ENCODE measurements at places on chromosomes 5 and 9. TPM values are rescaled to one million over a fixed set of nuclear protein-coding genes. Genes with fewer than 3 reads are reported as not detected.

DNA sequence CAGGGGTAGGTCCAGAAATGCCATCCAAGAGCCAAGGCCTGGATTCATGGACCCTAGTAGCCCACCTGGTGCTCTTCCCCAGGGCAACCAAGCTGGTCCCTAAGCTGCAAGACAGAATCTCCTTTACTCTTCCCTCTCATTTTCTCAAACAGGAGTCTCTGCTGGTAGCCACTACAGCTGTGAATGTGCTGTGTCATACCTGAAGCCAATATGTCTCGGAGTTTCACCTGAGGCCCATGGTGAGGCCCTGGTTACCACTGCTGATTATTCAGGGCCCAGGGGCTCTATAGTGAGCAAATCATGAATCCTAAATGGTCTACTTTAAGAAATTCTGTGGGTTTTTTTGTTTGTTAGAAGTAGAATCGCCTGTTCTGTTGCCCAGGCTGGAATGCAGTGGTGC, 15.9 kb downstream of the CDK7 start:
- DNase-seq, result no peak

GRCh38 chr5:85512896-85513295, 1104.8 kb upstream of the COX7C start:
- DNase-seq, result no peak

Gene FOXI1
- not detected for total RNA-seq

DNA sequence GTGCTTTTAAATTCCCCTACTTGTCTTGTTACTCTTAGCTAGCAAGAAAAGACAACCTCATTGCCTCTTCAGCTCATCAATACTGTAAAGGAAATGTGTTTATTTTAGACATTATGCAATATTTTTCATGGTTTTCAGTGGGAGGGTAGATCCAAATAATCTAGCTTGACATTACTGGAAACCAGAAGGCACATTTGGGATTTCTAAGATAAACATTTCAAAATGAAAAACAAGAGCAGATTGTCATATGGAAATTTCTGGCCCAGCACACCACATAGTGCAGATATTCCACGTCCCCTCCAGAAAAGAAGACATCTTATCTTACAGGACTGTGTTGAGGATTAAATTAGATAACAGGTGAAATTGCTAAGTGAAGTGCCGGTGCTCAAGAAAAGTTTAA, 296.9 kb downstream of the MSX2 start:
- no peak for DNase-seq

DNA sequence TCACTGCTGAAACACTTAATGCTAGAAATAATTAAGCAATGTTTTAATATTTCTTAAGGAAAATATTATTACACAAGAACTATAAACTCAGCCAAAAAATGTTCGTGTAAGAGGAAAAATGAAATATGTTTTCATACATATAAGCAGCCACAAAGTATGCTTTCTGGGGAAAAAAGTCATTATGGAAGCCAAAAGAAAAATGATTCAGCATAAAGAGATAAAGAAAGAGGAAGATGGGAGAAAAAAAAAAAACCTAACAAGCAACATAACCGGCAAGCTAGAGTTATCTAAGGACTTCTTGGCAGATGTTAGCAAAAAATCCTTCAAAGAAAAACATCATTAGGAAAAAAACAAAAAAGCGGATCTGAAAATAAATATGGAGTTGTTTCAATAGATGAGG, 179.1 kb downstream of the MUSK start:
- DNase-seq, result no peak

DNA sequence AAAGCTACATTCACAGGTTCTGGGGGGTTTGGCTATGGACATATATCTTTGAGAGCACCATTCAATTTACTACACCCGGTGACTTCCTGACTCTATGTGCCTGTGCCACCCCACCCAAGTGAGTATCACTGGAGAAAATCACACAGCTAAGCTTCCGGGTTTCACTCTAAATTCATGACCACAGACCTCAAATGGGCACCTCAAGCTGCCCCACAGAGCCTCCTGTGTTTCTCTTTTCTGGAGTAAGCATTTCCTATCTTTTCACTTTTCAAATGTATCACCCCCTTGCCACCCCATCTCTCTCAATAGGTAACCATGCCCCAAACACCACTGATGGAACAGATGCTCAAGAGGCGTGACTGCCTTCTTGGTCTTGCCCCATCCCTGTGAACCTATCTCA, 49.2 kb upstream of the NEK6 start:
- DNase-seq, result no peak

Gene CENPK
- total RNA-seq, result 81.0 TPM

Gene MYOZ3
- total RNA-seq, result 0.51 TPM

DNA sequence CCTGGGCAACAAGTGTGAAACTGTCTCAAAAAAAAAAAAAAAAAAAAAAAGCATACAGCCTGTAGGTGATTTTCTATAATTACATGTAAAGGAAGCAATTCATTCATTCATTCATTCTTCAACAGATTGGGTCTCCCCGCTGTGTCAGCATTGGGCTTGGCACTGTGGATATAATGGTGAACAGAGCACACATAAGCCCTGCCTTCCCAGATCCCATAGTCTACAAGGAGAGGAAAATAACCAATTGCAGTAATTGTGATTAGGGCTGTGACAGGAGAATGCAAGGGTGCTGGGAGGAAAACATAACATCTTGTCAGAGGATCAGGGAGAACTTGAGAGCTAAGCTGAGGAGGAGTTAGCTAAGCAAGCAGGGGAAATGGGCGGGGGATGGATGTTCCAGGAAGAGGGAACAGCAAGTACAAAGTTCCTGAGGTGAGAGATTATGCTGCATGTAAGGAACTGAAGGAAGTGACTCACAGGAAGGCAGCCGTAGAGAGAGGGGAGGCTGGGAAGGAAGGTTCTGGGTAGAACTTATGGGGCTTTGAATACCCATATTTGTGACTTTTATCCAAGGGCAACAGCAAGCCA, 24.0 kb upstream of the KLF9 start:
- DNase-seq, result no peak

DNA sequence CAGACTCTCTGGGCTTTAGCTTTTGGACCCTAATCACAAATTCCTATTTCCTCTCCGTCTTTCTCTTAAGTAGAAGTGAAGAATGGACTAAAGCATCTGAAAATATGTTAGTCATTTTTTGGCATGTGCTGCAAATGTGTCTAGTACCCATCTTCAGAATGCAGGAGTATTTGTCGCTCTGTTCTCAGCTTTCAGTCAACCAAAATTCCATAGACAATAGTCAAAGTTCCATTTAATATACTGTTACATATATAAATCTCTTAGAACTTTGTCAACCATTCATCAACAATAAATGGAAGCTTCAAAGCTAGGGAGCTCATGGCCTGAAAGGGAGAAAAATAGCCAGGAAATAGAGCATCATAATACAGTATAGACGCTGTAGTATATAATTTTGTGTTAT, 509.4 kb downstream of the BNC2 start:
- no peak for DNase-seq

GRCh38 chr5:128537221-128537999, 635 bp downstream of the FBN2 start:
- no peak for DNase-seq

GRCh38 chr5:125236007-125236406, 489.6 kb upstream of the ZNF608 start:
- DNase-seq, result no peak

GRCh38 chr5:91599863-91600262, 216.7 kb upstream of the ARRDC3 start:
- no peak for DNase-seq

Gene ADAMTSL2
- total RNA-seq, result not detected

- DNase-seq, result no peak
Observed at GRCh38 chr5:171275841-171276544, 33.1 kb upstream of the TLX3 start.

DNA sequence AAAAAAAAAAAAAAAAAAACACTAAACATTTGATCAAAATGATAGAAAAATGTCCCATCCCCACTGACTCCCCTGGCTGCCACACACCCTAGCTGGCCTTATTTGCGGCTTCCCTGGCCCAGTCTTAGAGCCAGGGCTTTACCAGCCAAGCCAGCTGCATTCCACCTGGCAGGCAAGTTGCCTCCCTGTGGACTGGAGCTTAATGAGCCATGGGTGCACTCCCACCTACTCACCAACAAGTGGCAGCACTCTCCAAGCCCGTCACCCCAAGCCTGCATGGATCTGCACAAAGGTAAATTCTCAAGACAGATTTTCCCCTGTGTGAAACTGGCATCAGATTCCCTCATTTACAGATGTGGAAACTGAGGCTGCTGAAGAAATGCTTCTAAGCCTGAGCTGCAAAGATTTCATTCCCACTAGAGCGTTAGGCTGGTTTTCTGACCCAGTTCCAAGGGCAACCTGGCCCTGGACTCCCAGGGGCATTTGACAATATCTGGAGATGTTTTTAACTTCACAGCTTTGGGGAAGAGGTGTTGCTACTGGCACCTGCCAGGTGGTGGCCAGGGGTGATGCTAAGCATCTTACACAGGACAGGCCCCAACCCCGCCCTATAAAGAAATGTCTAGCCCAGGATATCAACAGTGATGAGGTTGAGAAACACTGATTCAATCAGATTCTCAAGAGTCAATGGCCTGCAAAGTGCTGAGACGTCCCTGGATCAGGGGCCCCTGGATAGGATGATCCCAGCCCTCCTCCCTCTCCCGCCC, 21.9 kb upstream of the VDAC1 start:
- DNase-seq, result peak; percentile 27

DNA sequence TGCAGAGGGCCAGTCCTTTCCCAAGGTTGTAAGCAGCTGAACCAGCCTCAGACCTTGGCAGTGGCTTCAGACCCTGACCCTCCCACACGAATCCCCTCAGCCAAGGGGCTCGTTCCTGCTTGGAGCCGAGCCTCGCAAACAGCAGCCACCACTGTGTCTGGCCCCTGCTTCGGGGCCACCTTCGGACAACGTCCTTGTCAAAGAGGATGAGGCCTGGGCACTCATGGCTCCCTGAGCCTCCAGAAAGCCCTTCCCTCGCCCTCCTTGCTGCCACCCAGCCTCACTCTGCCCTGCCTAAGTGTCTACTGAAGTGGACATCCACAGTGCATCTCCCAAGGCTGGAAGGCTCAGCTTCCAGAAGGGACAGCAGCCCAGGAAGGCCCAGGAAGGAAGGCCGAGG, 161.7 kb downstream of the OLFM1 start:
- DNase-seq, result no peak

- DNase-seq, result no peak
Observed at GRCh38 chr9:98083061-98083501, 26.5 kb downstream of the NANS start.

DNA sequence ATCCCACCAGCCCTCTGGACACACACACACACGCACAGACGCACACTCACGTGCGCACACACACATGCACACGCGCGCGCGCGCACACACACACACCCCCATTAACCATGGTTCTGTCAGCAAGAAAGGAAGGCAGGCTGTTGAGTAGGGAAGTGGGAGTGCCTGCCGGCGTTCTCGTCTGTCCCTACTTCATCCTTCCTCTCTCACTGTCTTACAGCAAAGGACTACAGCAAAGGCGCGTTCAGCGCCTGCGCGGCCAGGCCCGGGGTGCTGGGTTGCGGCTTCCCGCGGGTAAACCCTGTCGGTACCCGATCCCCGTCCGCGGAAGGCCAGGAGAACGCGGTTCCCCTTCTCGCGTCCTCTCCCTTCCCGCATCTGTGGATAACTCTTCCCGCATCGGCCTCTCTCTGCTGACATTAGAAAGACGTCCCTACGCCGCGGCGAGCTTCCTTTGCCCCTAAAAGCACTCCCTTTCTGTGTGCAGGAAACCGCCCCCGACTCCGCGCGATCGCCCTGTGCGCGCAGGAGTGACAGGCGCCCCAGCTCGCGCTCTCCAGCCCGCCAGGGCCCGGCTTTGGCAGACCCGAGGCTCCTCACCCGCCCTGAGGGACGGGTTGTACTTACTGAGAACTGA, 219.2 kb downstream of the AGTPBP1 start:
- DNase-seq, result peak; percentile 9

Gene ZDHHC11B
- not detected for total RNA-seq

Gene TTC16
- 0.10 TPM for total RNA-seq
